ENCODE measurements at places on chromosomes 2 and 18.

DNA sequence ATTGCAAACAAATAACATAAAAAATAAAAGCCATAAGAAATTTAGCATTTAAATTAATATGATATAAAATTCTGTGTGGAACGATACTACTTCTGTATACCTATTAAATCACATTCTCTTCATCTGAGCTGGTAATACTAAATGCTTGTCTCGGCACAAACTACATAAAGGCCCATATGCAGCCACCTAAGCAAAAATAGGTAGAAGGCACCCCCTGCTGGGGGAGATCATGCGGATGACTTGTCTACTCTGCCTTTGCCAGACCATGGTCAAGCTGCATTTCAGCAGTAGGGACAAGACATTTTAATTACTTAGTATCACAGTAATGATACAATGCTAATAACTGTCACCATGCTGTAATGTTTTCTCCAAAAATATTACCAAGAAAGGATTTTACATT lies 108.0 kb downstream of the CDH19 start:
- DNase-seq = no peak

DNA sequence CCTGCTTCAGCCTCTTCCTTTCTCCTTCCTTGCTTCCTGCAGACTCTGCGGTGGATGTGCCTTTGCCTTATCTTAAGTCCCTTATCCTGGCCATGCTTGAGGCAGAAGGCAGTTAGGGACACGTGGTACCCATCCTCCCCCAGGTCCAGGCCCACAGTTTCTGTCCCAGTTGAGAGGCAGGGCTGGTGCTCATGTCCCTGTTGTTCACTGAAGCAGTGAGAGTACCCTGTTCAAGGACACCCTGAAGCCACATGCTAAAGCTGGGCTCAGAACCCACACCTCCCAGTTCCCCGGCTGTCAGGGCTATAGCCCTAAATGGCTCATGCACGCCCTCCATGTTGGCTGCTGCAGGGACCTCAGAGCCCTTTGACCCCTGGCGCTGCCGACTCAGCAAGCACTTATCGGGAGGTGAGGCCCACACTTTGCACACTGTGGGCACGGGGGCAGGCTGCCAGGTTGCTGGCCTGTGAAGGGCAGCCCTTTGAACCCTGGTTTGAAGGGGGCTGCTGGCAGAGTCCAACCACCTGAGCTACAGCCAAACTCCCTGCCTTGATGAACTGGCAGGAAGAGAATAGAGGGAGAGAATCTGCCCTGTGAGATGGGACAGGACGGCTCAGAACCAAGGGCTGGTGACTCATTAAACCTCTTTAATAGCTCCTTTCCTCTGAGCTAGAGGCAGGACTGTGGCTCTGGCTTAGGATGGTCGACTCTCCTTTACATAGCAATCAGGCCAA lies 6.3 kb downstream of the KHK start:
- DNase-seq = no peak

DNA sequence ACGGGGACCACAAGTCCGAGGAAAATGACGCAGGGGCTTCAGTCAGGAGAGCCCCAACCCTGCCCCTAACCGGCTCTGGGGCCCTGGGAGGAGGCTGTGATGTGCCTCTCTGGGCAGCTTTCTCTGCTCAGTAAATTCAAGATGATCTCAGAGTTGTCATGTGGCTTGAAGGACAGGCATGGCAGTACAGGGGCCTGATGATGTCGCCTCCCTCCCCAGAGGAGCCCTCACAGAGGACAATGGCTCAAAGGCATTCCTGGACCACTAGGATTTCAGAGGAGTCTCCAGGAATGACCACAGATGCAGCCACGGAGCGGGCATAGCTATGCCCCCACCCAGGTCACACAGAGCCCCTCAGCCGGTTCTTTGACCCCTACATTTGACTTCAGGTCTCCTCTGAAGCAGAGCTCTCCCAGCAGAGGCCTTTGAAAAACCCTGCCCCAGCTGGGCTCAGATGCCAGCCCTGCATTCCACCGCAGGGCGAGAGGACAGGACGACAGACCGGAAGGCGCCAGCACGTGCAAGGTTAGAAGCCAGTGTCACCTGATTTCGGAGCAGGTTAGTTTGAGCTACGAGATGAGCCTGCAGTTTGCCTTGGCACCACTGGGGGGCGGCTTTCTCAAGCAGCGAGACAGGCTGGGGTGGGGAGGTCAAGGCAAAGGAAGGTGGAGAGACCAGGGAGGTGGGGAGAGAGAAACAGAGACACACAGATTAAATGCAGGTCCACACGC lies 39.2 kb downstream of the BIN1 start:
- DNase-seq = no peak

DNA sequence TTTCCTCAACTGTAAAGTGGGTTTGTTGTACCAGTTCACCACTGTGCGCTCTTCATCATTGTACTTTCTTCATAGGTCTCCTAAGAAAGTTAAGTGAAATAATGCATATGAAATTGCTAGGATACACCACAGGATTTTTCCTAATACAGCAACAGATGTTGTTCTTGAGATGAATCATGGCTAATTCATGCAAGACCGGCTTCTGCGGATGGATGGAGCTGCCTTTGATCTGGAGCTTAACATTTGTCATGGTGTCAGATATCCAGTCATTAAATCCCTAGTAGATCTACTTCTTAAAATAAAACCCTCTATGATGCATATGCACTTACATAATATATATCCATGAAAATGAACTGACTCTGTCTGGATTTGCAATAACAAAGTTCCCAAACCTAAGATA lies 114.1 kb downstream of the COL6A3 start:
- DNase-seq = no peak

- DNase-seq = no peak
These were observed 1012.8 kb upstream of the GYPC start for GRCh38 chr2:125643128-125643527.

GRCh38 chr2:35082072-35082471 lies 1273.5 kb upstream of the CRIM1 start:
- DNase-seq = no peak

DNA sequence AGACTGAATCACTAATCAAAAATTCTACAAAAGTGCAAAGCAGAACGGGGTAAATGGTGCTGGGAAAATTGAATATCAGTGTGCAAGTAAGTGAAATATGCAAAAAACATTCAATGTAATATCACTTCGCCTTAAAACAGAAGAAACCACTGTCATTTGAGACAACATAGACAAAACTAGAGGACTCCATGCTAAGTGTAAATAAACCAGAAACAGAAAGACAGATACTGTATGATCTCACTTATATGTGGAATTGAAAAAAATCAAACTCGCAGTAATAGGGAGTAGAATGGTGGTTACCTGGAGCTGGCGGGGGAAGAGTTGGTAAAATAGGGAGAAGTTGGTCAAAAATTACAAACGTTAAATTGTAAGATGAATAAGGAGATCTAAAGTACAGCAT lies 1420.0 kb upstream of the CDH2 start:
- no peak for DNase-seq

GRCh38 chr18:11148680-11149440 lies 509 bp downstream of the PIEZO2 start:
- no peak for DNase-seq

GRCh38 chr2:32422133-32422532 lies 65.3 kb downstream of the BIRC6 start:
- no peak for DNase-seq

- no peak for DNase-seq
These were observed 5.7 kb downstream of the ELAC1 start for GRCh38 chr18:50973367-50974126.

GRCh38 chr2:160214461-160215445 lies 14.7 kb upstream of the ITGB6 start:
- no peak for DNase-seq

- no peak for DNase-seq
These were observed 14.8 kb upstream of the IMP4 start for GRCh38 chr2:130327703-130328527.

DNA sequence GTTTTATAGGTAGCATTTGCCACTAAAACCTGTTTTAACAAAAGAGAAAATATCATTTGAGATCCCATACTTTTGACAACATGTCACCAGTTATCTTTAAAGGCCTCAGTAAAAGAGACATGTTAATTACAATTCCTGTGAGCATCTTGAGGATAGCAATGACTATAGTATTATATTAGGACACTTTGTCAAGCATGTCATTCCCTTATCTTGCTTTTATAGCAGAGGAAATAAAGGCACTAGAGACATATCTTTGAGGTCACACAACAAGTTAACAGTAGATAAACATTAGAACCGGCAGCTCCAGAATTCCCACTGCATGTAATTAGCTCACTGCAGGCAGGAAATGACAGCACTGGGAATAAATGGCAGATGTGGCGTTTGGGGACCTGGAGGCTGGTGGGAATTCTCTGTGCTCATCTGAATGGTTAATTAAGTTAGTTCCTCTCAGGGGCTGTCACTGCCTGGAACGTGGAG lies 25.9 kb downstream of the LYPD6B start:
- no peak for DNase-seq

GRCh38 chr2:241357531-241357930 lies 1.4 kb downstream of the FARP2 start:
- DNase-seq = no peak

DNA sequence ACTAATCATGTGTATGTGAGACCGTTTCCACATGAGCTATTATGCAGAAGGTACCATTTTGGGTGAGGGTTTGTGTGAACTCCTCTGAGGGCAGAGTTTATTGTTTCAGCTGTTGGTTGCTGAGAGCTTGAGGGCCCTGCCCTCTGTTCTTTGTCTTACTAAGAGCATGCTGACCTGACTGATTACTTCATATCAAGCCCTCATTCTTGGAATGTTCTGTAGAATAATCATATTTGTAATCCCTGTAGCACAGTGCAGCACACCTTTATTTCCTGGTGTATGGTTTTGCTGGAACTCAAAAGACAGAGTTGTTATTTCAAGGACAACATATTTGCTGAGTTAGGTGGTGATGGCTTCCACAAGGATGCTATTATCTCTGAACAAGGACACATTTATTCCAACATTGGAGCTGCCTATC lies 118.5 kb downstream of the GALNT3 start:
- DNase-seq = no peak

DNA sequence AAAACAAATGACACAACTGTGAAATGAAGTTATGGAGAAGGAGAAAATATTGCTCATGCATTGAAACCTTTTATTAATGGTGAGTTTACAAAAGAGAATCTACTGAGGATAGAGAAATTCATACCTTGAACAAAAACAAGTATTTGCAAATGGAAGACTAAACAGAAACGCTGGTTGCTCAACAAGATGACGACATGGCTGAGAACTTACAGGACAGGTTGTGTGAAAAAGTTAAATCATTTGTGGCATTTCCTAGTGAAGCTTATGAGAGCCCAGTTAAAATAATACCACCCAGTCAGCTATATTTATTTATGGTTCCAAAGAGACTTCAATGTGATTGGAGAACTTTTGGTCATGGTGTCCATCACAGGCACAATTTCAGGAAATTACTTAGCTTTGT lies 148.6 kb upstream of the PKDCC start:
- DNase-seq = no peak

GRCh38 chr2:212414767-212415211 lies 123.8 kb downstream of the ERBB4 start:
- DNase-seq = no peak

GRCh38 chr2:172334988-172335387 lies 92.4 kb upstream of the ITGA6 start:
- DNase-seq = no peak

DNA sequence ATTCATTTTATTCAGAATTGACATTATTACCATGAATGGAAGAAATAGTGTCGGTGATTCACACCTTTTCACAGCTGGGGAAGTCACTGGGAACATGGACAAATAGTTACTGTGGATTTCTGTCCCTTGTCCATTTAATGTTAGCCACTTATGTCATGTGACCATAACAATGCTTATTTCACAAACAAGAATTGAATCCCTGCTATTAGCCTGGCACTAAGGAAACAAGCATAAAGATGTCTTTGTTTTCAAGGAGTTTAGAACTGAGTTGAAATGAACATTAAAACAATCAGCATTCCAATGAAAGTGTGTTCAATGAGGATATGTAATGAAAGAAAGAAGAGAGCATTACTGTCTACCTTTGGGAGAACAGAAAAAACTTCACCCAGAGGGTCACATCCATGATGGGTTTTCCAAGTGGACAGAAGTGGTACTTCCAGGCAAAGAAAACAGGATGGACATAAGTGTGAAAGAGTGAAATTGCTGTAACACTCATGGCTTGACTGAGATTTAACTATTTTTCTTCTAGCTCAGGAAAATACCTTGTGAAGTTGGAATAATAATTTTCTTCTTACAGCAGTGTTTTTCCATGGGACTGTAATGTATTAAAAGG lies 324.5 kb upstream of the UBE2E3 start:
- DNase-seq = no peak

GRCh38 chr2:159573846-159574606 lies 42.3 kb downstream of the BAZ2B start:
- no peak for DNase-seq

DNA sequence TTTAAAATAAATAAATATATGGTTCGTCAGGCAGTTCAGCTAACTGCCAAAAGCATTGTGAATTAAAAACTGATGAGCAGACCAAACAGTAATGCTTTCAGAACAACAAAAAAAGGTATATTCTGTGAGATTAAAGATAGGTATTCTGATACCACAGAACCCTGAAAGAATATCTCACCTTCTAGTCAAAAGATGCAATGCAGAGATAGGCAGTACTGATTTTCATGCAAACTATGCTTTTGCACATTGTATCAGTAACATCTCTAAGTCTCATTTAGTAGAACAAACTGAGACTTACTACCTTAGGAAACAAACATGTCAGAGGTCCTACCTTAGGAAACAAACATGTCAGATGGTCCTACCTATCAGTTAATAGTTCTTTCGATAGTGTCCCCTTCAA lies 32.4 kb downstream of the CUL3 start:
- DNase-seq = no peak

GRCh38 chr2:238841542-238842164 lies 6.2 kb upstream of the TWIST2 start:
- no peak for DNase-seq

- DNase-seq = no peak
These were observed 75.8 kb downstream of the MBD2 start for GRCh38 chr18:54148678-54149077.

GRCh38 chr2:223560749-223561435 lies 41.3 kb downstream of the SCG2 start:
- DNase-seq = no peak

- DNase-seq = no peak
These were observed 654 bp upstream of the ASB1 start for GRCh38 chr2:238425979-238426567.

GRCh38 chr2:132736059-132736458 lies 66.1 kb upstream of the LYPD1 start:
- no peak for DNase-seq

GRCh38 chr2:73292906-73293533 lies 328 bp downstream of the EGR4 start:
- DNase-seq = no peak
